ENCODE measurements at places on chromosomes 1 and 21. TPM values are rescaled to one million over a fixed set of nuclear protein-coding genes. Genes with fewer than 3 reads are reported as not detected.

Gene C1orf185
- polyA plus RNA-seq: not detected

Gene TRPM2
- polyA plus RNA-seq: 0.93 TPM

Gene S100A16
- 177 TPM for polyA plus RNA-seq

Gene TRIM67
- 0.78 TPM for polyA plus RNA-seq

Gene DIRAS3
- polyA plus RNA-seq: 2.6 TPM

Gene HPDL
- polyA plus RNA-seq: 1.3 TPM

Gene PANK4
- 29.0 TPM for polyA plus RNA-seq

Gene LCE2A
- not detected for polyA plus RNA-seq

Gene ADGRL2
- 278 TPM for polyA plus RNA-seq

Gene CFHR2
- not detected for polyA plus RNA-seq

Gene HSF2BP
- polyA plus RNA-seq: 1.2 TPM

Gene SPRR2D
- not detected for polyA plus RNA-seq

Gene CHI3L2
- 0.21 TPM for polyA plus RNA-seq

Gene LRRN2
- 1.3 TPM for polyA plus RNA-seq

Gene IL20
- not detected for polyA plus RNA-seq

Gene HES4
- 11.1 TPM for polyA plus RNA-seq

Gene TFF2
- not detected for polyA plus RNA-seq

Gene PRKAA2
- polyA plus RNA-seq: 4.5 TPM

Gene GPR161
- 23.2 TPM for polyA plus RNA-seq

Gene SLAMF1
- not detected for polyA plus RNA-seq

Gene NVL
- polyA plus RNA-seq: 38.8 TPM

Gene APCS
- not detected for polyA plus RNA-seq

Gene C4BPB
- polyA plus RNA-seq: 0.64 TPM

Gene RAB25
- 66.5 TPM for polyA plus RNA-seq

Gene LRRC3
- polyA plus RNA-seq: 5.7 TPM

Gene HRNR
- polyA plus RNA-seq: 0.04 TPM

Gene CHIA
- 3.3 TPM for polyA plus RNA-seq

Gene CD53
- 13.4 TPM for polyA plus RNA-seq

Gene CD5L
- 0.08 TPM for polyA plus RNA-seq

Gene CA6
- polyA plus RNA-seq: not detected

Gene PPIAL4G
- polyA plus RNA-seq: 0.06 TPM

Gene OR2L2
- polyA plus RNA-seq: not detected

Gene HORMAD1
- not detected for polyA plus RNA-seq

Gene GBP1
- polyA plus RNA-seq: 55.7 TPM

Gene CEP85
- polyA plus RNA-seq: 26.4 TPM

Gene SEMA4A
- 15.2 TPM for polyA plus RNA-seq

Gene LIPI
- 1.0 TPM for polyA plus RNA-seq

Gene NEK7
- 53.9 TPM for polyA plus RNA-seq

Gene REN
- not detected for polyA plus RNA-seq

Gene DPT
- polyA plus RNA-seq: 0.82 TPM

Gene CHRM3
- polyA plus RNA-seq: 1.5 TPM

Gene RAB42
- polyA plus RNA-seq: 6.5 TPM

Gene ZSWIM5
- polyA plus RNA-seq: 5.3 TPM

Gene S100A7
- not detected for polyA plus RNA-seq

Gene CACNA1S
- polyA plus RNA-seq: 0.28 TPM

Gene FAM72D
- 4.8 TPM for polyA plus RNA-seq

Gene TCHH
- 0.07 TPM for polyA plus RNA-seq

Gene ADORA1
- 12.3 TPM for polyA plus RNA-seq

Gene FMO3
- 0.95 TPM for polyA plus RNA-seq

Gene HLX
- 43.7 TPM for polyA plus RNA-seq

Gene C8B
- polyA plus RNA-seq: 0.13 TPM

Gene C4BPA
- 6.1 TPM for polyA plus RNA-seq

Gene PLPPR4
- 44.7 TPM for polyA plus RNA-seq

Gene HHIPL2
- polyA plus RNA-seq: 0.79 TPM

Gene PTPN22
- polyA plus RNA-seq: 1.1 TPM

Gene DFFB
- polyA plus RNA-seq: 10.8 TPM

Gene CHI3L1
- polyA plus RNA-seq: 1.6 TPM

All from right lung (tissue), 10 donors.